ENCODE measurements at places on chromosomes 11 and 22. TPM values are rescaled to one million over a fixed set of nuclear protein-coding genes. Genes with fewer than 3 reads are reported as not detected.

Gene SGSM1
- total RNA-seq: not detected

Gene RPUSD4
- 28.2 TPM for total RNA-seq

Gene KLHDC7B
- total RNA-seq: 0.51 TPM

Gene PICALM
- total RNA-seq: 291 TPM
